B cell (primary cell): ENCODE measurements at places on chromosomes 6 and 20. TPM values are rescaled to one million over a fixed set of nuclear protein-coding genes. Genes with fewer than 3 reads are reported as not detected.

DNA sequence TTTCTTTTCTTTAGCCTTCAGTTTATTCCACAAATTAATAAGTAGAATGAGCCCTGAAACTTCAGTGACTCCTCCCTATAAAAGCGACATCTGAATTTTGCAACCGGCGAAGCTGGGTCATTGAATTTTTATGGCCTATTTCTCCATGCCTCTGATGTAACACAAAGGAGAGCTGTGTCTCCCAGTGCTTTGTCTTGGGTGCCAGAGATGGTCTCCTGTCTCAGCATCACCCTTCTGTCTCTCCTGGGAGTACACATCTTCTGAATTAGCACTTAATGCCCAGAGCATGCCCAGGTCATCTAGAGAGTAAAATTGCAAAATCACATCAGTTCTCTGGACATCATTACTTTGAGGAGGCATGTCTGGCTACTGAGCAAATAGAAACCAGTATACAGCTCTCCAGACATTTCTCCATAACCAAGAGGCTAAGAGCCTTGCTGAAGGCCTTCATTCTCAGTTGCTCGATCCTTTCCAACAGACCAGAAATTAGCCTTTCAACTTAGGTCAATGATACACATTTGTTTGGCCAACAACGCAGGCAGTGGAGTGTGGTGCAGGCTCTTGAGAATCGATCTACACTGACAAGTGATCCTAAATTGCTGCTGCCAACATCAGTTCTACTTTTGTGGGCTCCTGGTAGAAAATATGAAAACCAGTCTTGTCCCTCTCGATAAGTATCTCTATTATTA is 176.0 kb upstream of the FOXQ1 start:
- H3K4me3 ChIP-seq: no peak overlapping the region
- H3K27me3 ChIP-seq: no peaks in the 10 kb centered on the region
- H3K36me3 ChIP-seq: no peaks in the 10 kb centered on the region
- no peak for DNase-seq
- H3K27ac ChIP-seq: no peak overlapping the region

- no peak for DNase-seq
- no peak overlapping the region for H3K27ac ChIP-seq
- no peaks in the 10 kb centered on the region for H3K36me3 ChIP-seq
Measured at GRCh38 chr6:131283466-131284175, 148.4 kb downstream of the AKAP7 start.

- no peak overlapping the region for H3K4me3 ChIP-seq
- no peaks in the 10 kb centered on the region for H3K4me1 ChIP-seq
- no peaks in the 10 kb centered on the region for H3K27me3 ChIP-seq
- H3K36me3 ChIP-seq: no peaks in the 10 kb centered on the region
Measured at GRCh38 chr20:25173886-25174308, 21.6 kb upstream of the ENTPD6 start.

DNA sequence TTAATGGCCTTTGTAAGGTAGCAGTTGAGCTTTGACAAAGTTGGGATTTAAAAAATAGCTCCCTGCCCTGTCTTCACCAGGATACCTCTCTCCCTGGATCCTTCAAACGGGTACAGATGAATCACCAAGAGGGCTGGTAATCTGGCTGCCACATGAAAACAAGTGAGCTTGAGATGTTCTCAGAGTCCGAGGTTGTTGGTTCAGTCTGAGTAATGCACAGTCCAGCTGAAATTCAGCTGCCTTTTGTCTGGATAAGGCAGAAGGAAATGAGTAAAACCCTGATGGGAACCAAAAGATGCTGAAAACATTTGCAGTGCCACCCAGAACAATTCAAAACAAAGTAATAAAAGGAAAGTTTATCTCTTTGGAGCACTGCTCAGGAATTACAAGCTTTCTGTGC is 86.8 kb downstream of the GJA1 start:
- H3K4me1 ChIP-seq: no peaks in the 10 kb centered on the region
- no peak overlapping the region for H3K27ac ChIP-seq
- H3K27me3 ChIP-seq: no peaks in the 10 kb centered on the region
- no peak overlapping the region for H3K4me3 ChIP-seq

DNA sequence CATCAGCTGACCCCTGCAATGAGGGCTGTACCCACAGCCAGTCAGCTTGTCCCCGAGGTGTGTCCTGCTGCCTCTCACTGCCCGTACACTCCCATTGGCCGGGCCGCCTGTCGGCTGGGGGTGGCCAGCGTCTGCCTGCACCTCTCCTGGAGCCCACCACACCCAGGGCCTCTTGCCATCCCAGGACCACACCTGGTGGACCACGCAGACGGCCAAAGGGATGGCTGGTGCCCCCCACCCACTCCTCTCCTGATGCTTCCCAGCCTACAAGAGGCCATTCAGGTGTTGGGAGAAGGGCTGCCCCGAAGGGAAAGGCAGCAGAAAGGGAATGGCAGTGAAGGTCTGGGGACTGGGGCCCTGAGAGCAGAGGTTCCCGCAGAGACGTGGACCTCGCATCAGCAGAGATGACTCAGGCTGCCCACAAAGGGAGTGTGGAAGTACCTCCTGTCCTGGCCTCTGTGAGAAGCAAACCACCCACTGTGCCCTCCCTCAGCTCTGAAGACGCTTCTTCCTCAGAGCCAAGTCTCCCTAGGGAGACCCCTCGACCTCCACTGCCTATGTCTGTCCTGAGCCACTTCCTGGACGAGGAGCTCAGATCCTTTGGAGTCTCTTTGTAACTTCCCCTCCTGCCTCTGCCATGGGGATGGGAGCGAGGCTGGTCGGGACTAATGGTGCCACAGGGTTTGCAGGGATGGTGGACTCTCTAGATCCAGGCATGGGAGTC is 60.9 kb downstream of the PYGB start:
- no peak overlapping the region for H3K4me3 ChIP-seq
- no peak for DNase-seq
- H3K27me3 ChIP-seq: no peaks in the 10 kb centered on the region
- peaks cover 19% of the 10 kb centered on the region for H3K4me1 ChIP-seq
- H3K27ac ChIP-seq: no peak overlapping the region

GRCh38 chr20:3646651-3647050 is 16.5 kb downstream of the GFRA4 start:
- no peaks in the 10 kb centered on the region for H3K36me3 ChIP-seq
- H3K27ac ChIP-seq: no peak overlapping the region

Gene FAM162B
- polyA plus RNA-seq: not detected in 2 replicates

Gene GINS1
- polyA plus RNA-seq: 0.61 and 0.88 TPM in 2 replicates

Gene DPPA5
- polyA plus RNA-seq: not detected in 2 replicates

Gene CDH26
- 1.8 and 3.7 TPM in 2 replicates for polyA plus RNA-seq

Gene RSPH4A
- 0.25 and 0.43 TPM in 2 replicates for polyA plus RNA-seq
